ENCODE measurements at places on chromosomes 1 and 21. TPM values are rescaled to one million over a fixed set of nuclear protein-coding genes. Genes with fewer than 3 reads are reported as not detected.
A peak's percentile ranks its signal among the peaks of the same experiment; 100 is the strongest.

Gene FALEC
- total RNA-seq = not detected

Gene TPTE
- total RNA-seq = not detected

Gene SPATC1L
- 4.2 TPM for total RNA-seq

Gene SLC19A2
- 5.0 TPM for total RNA-seq

Gene C1orf210
- total RNA-seq = not detected

Gene LMO4
- 49.2 TPM for total RNA-seq

Gene C1orf146
- not detected for total RNA-seq

GRCh38 chr1:91712393-91712792, 173.6 kb downstream of the TGFBR3 start:
- no peak for DNase-seq

GRCh38 chr1:94245747-94246438, 8.5 kb upstream of the ARHGAP29 start:
- DNase-seq = no peak

DNA sequence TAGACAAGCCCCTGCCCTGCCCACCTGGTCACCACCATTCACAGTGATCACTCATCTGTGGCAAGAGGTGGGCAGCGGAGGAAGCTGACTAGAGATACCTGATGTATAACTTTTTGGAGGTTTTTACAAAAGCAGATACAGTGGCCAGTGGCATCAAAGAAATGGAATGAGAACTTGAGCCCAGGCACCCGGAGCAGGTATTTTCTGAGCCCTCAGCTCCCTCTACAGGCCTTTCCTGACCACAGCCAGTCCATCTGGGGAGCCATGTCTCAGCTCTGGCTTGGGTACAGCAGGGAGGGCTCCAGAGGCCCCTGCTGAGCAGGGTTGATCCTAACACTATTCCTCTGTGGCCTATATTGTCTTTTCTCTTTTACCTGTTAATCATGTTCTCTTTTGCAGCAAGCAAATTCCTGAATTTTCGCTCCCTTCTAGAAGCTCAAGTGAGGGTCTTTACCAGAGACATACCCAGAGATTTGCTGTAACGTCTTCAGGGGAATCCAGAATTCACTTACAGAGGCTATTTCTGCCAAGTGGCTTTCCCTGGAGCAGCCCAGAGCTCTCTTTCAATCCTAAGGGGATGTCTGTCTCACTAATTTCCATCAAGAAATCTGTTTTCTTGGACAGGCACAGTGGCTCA, 27.3 kb downstream of the GPR157 start:
- DNase-seq = peak; percentile 61

DNA sequence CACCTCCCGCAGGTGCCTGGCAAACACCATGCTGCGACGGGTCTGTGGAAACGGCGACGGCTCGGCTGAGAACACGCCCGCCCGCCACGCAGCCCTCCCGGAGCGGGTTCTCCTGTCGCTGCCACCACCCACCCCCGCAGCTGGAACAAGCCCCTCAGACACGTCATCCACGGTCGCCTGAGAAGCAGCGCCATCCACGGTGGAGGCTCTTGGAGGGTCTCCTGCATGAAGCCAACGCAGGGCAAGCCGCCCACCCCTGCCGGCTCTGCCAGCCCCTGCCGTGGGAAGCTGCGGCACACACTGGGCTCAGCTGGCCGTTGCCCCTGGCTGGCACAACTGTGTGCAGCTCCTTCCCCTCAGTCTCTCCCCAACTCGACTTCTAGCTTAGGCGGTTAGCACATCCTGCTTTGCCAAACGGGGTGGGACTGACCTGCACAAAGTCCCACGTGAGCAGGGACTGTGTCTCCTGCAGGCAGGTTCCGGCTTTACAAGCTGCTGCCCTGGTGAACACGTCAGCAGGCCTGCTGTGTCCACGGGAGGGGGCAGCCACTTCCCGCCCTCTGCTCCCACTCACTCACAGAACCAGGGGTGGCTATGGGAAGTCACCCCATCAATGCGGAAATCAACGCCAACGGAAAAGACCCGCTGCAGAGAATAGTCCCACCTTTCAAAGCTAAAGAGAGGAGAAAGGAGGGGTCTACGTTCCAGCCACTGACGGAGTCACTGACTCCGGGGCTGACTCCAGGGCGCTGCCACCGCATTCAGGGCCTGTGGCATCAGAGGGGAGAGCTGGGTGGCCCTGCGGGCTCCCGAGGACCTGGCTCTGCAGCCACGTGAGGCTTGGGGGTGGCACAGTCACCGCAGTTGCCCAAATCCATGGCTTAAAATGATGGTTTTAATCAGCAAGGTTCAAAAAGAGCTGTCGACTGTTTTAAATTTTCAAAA, 10.3 kb downstream of the POFUT2 start:
- DNase-seq = peak; percentile 31

- DNase-seq = no peak
Measured at GRCh38 chr1:113763661-113764060, 4.4 kb upstream of the PHTF1 start.

DNA sequence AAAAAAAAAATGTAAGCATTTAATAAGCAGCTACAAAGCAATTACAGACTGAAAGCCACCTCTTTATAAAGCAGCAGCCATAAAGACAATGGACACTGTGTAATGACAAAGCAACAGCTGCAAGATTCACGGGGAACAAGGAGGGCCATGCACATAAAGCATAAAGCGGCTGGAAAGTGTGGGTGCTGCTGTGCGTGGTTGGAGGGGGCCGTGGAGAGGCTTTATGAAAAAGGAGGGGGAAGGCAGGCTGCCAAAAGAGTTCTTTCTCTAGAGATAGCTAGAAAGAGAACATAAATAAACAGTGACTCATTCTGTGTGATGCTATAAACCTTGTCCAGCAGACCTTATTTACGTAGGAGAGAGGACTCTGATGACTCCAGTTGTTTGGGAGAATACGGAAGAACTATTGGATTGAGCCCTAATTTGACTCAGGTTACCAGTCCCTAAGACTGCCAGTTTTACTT, 49.3 kb downstream of the ADAMTS1 start:
- DNase-seq = no peak

DNA sequence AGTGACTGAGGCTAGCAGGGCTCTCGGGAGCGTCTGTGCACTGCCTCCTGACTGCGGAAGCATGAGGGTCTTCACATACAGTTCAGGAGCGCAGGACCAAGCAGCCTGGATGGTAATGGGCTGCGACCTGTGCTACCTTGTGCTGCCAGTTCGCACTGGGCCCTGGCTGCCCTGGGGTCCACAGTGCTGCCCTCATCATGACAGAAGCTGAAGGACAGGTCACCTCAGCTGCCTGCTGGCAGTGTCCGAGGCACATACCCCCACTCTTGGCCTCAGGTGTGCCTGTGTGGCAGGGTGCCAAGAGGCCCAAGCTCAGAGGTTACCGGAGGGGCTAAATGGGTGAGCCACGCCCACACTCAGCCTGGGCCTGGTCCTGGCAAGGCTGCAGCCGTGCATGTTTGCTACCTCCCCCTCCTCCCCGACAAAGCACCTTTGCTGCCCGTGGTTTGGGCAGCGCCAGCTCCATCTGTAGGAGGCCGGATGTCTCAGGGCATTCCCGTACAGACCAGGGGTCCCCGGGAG, 4.4 kb downstream of the JMJD4 start:
- DNase-seq = no peak

DNA sequence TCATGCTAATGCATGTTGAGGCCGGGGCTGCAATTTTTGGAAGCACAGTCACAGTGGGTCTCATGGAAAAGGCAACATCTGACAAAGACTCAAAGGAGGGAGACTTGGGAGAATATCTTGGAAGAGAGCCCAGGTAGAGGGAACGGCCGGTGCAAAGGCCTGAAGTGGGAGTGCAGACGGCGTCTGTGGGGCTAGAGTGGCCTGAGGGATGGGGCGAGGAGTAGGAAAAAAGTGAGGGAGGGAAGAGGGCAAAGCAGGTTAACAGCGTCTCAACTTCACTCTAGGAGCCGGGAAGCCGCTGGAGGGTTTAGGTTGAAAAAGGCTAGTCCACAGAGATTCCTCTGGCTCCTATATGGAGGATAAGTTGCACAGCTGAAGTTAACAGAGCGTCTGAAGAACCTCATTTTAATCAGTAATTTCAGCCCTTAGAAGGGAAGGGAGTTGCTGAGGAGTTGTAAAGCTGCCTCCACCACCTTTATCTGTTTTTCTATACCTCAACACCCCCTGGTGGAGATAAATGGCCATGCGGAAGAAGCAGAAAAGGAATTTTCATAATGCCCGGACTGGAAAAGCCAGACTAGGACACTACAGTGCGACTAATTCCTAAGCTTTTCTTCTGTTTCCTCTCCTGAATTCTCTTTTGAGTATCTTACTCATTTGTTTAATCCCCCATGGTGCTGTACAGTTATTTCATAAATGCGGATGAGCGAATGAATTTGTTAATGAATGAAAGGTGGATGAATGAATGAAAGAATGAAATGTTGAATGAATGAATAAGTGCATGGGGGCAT, 78.7 kb upstream of the ZNF281 start:
- peak; percentile 48 for DNase-seq

DNA sequence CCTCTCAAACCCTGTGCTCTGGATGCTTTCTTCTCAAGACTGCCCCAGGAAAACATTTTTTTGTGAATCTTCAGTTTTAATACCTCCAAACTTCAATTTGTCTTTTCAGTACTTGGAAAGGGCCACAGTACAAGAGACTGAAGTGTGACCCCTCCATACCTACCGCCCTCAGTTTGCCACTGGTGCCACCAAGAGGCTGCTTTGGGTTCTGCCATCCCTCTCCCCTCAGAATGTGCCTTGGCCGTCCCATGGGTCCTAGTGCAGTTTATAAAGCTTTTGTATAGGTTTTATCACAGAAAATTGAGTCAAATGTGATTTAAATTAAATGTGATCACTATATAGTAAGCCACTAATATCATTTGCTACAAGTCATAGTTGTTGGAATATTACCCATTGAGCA, 60.8 kb upstream of the PGD start:
- peak; percentile 65 for DNase-seq

DNA sequence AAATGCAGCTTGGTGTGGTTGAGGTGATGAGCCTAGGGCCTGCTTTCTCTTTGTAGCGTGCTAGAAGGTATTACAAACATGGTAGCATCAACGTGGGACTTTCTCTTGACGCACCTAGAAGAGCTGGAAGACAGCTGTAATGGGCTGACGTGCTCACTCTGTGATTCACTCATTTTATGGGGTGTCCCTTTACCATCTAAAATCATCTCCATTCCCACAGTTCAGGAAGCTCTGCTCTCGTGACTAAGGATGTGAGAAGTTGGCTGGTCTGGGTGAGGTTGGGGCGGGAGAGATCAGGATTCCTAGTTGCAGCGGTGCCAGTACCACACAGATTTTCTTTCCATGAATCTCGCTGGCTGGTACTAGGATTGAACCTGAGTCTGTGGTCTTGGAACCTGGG, 4.2 kb downstream of the HTR6 start:
- DNase-seq = no peak

All from activated CD8-positive, alpha-beta memory T cell treated with anti-CD3 and anti-CD28 coated beads, Interleukin-2, amount 10 ng/mL, durations not matched to agents 7 days and 5 days (primary cell).